Endodermal cell (in vitro differentiated cells): ENCODE measurements at places on chromosomes 11 and 22.
A peak's percentile ranks its signal among the peaks of the same experiment; 100 is the strongest.

DNA sequence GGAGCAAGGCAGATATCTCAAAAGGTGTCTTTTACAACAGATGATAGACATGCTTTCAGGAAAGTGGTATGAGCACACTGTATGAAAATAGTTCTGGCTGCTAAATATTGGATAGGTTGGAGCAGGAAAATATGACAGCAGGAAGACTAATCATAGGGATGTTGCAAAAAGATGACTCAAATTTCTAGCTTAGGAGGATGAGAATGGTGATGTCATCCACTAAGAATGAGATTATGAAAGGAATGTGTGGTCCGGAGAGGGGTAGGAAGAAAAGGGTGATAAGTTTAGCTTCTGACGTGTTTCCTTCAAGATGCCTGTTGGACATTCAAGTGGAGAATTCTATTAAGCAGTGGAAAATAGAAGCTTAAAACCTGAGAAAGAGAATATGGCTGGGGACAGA lies 46.4 kb downstream of the RCN1 start:
- no peak for DNase-seq

GRCh38 chr11:100667449-100667848 lies 19.6 kb upstream of the ARHGAP42 start:
- no peak for DNase-seq

- no peak for DNase-seq
These were observed 483.3 kb upstream of the ARHGAP42 start for GRCh38 chr11:100203789-100204188.

- no peak for DNase-seq
These were observed 6.9 kb downstream of the KCNC1 start for GRCh38 chr11:17741487-17741886.

- DNase-seq = no peak
These were observed 62.5 kb upstream of the RRM1 start for GRCh38 chr11:4032097-4032496.

GRCh38 chr22:30867746-30868662 lies 100.6 kb downstream of the MORC2 start:
- peak; percentile 39 for DNase-seq

GRCh38 chr22:19988965-19989724 lies 27.5 kb downstream of the ARVCF start:
- no peak for DNase-seq

DNA sequence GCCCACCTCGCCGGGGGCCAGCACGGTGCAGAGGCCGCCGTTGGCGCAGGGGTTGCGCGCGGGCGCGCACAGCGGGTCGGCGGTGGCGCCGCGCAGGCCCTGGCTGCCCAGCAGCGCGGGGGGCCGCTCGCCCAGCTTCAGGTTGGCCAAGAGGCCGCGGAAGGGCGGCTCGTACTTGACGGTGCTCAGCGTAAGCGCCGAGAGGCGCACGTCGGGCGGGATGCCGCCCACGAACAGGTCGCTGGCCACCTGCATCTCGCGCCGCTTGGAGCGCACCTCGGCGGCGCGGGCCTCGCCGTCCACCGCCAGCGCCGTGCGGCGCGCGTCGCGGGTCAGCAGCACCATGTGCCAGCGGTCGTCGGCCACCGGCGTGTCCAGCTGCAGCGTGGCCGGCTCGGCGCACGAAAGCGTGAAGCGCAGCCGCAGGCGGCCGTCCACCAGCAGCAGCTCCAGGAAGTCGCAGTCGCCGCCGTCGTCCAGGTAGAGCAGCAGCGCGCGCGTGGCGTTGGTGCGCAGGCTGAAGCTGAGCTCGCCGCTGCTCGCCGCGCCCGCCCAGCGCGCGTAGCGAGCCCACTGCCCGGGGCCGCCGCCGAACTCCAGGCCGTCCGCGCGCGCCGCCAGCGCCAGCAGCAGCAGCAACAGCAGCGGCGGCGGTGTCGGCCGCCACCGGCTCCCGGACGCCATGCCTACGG lies 9.8 kb downstream of the NRXN2 start:
- peak; percentile 73 for DNase-seq
